ENCODE measurements at places on chromosomes 5 and 9.

GRCh38 chr9:121323449-121324151 lies 46.5 kb downstream of the STOM start:
- DNase-seq: no peak

GRCh38 chr9:81682797-81683196 lies 6.5 kb downstream of the TLE1 start:
- DNase-seq: no peak

DNA sequence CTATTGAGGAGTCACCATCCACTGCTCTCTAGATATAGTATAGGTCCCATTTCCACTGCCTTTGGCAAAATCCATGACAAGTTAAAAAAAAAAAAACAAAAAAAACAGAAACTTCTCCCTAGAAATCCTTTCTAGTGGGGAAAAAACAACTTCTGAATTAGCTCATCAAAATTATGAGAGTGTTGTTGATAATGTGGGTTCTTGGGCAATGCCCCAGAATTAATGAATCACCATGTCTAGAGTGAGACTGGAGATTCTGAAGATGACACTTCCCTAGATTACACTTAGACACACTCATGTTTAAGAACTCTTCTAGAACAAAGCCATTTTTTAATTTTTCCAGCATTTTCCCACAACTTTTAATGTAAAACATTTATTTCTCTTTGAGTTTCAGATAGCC lies 728.0 kb upstream of the C9orf72 start:
- no peak for DNase-seq

DNA sequence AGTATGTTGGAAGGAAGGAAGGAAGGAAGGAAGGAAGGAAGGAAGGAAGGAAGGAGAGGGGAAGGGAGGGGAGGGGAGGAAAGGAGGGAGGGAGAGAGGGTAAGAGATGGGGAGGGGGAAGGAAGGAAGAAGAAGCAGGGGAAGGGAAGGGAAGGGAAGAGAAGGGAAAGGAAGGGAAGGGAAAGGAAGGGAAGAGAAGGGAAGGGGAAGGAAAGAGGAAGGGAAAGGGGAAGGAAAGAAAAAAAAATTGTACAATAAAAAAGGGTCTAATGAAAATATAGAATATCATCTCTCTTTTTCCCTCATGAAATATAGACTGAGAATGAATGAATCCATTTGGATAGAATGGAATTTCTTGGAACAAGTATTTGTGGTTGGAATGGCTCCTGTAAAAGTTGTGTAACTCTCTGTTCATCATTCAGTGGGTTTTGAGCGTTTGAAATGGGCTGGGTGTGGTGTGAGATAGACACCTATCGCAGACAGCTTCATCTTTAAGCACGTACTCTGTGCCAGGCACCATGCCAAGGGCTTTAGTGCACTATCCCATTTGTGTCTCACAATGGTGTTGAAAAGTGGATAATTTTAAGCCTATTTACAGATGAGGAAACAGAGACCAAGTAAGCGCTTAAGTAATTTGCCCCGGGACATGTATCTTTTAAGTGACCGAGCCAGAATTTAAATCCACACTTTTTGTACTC lies 11.6 kb upstream of the PAPPA start:
- DNase-seq: no peak

DNA sequence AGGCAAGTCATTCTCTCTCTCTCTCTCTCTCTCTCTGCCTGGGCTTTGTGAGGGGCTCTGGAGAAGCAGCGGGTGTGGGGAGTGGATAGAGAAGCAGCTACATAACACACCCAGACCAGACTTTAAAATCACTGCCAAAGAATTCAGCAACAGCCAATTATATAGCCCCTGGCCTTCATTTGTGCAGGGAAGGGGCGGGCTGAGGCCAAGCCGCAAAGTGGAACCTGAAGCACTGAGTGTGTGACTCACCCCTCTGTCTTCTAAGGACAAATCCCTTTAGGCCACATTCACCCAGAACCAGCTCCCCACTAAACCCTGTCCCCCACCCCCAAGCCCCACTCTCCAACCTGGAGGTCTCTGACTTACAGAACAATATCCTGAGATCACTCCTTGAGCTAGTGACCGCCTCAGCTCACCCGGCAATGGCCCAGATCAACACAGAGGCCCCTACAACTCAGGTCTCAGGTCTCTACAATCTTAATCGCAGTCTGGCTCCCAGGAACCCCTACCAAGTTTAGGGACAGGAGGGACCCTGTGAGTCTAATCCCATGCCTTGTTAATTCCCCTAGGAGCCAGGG lies 6.0 kb downstream of the B4GALT1 start:
- no peak for DNase-seq

DNA sequence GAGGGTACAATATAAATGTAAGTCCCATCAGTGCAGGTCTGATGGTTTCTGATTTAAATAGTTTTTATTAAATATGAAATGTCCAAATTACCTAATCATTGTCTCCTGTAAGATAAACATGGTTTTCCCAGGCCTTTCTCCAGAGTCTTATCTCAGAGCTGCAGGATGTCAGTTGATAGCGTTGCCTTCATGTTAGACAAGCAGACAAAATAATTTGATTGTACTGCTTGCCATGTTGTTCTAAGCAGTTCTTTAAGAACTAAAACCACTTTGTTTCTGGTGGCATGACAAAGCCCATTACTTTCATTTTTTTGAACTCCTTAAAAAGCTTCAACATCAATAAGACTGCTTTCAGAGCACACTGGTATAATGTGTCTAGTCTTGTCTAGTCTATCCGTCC lies 1073.5 kb downstream of the MAT2B start:
- DNase-seq: no peak

DNA sequence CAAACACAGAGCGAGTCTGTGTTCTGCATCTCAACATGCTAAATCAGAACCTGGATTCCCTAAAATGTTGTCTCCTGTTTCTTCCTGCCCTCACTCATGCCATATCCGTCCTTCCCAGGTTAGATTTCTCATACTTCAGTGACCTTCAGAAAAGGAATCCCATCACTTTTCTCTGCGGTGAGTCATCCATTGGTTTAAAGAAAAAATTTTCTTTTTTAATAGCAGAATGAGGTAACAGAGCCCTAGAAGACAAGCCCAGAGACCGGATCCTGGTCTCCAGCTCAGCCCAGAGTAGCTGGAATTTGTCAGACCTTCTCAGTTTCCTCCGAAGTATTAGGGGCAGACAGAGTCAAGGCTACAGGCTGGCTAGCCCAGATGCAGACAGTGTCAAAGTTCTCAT lies 143.2 kb upstream of the DMRT1 start:
- DNase-seq: no peak

GRCh38 chr9:3856592-3856991 lies 330.8 kb upstream of the RFX3 start:
- DNase-seq: no peak

DNA sequence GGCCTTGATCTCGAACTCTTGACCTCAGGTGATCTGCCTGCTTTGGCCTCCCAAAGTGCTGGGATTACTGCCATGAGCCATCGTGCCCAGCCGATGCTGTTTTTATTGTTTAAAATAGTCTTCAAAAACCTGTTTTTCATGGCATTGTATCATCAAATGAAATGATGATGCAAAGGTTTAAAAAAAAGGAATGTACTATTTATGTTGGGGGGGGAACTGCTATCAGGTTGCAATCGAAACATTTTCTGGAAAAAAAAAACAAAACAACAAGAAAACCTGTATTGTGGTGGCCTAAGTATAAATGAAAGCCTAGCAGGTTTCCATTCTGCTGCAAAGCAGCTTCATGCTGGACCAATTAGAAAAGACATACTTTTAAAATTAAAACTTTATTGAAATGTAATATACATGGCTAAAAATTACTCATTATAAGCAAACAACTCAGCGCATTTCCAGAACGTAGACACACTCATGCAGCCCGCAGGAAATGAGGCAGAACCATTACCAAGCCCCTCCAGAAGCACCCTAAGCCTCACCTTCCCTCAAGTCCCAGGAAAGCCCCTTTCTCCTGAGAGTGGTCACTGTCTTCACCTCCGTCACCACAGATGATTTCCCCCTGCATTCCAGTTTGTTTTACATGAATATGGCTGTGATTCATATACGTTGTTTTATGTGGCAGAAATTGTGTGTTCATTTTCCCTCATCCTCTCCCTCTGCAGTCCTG lies 19.0 kb downstream of the GPR107 start:
- no peak for DNase-seq

DNA sequence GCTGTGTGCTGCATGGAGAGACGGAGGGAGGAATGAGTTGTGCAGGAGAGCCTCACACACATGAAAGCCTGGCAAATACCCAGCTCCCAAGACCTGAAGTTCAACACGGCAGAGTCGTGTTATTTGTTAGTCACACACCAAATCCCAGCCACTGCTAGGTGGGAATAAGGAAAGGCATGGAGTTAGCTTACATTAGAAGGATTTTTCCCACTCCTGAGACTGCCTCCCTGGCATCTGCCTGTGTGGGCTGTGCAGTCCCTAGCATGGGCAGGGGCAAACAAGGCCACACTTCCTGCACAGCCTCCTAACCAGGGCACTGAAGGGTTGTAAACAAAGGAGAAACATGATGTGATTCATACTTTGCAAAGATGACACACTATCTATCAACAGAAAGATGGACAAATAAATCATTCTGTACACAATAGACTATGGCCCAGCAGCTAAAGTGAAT lies 306.8 kb downstream of the SPOCK1 start:
- no peak for DNase-seq

GRCh38 chr5:56402266-56403220 lies 169.4 kb upstream of the ANKRD55 start:
- no peak for DNase-seq

DNA sequence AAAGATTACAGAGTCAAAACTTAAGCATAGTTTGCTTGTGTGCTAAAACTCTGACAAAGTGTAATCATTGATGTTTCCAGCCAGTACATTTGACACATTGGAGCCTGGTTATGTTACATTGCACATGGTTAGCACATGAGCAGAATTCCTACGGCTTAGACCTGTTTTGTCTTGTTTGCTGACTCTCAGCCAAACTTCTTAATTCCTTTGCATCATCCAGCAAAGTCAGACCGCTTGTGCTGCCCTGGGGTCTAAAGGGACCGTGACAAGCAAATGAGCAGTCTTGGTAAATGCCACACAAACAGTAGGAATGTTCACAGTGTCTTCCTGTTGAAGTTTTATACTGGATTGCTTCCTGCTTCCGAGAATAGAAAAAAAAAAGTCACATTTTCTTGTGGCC lies 72.0 kb upstream of the ENTREP1 start:
- DNase-seq: no peak

GRCh38 chr9:87605676-87606075 lies 108.0 kb downstream of the DAPK1 start:
- no peak for DNase-seq

DNA sequence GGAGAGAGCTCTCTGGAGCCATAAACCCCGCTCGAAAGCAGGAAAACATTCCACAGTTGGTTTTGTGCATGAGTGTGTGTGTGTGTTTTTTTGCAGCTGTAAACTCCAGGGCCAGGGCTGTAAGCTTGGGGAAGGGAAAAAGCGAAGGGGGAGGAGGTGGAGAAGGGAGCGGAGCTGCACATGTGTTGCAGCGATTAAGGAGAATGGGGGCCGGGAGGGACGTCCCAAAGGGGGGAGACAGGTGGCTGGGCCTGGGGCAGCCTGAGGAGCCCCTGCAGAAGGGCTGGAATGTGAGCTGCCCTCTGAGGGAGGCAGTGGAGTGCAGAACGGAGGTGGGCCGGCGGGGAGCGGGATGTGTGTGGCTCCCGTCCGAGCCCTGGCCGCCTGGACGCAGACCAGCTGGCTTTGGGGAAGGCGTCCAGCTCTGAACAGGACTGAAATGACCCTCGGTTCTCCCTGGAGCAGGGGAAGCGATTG lies 2.7 kb upstream of the MYMK start:
- DNase-seq: no peak

GRCh38 chr9:14731294-14731981 lies 8.9 kb upstream of the CER1 start:
- DNase-seq: no peak

GRCh38 chr5:174311121-174311520 lies 265.6 kb downstream of the NSG2 start:
- DNase-seq: no peak

DNA sequence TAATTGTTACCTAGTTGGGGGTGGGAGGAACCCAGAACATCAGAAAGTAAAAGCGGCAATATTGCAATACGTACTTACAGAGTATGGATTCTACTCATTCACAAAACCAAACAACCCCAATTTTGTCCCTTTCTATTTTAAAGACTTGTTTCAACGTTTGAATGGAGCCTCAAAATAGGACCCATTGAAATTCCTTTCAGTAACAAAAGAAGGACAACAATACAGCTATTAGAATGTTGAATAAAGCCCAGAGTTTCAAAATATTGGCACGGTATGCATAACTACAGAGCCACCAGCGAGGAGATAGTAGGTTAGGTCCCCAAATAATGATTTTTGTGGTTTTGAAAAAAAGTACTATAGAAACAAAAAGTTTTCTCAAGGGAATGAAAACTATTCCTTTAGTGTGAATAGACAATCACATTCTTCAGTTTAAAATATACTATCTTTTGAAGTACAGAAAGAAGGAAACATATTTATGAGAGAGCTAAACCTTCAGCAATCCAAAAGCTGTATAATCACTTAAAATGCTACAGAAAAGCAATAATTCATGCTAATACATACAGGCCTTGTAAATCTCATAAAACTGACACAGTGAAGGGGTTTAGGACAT lies 235.5 kb downstream of the RFX3 start:
- DNase-seq: no peak

- DNase-seq: no peak
Measured at GRCh38 chr9:123470121-123470782, 114.3 kb downstream of the CRB2 start.

DNA sequence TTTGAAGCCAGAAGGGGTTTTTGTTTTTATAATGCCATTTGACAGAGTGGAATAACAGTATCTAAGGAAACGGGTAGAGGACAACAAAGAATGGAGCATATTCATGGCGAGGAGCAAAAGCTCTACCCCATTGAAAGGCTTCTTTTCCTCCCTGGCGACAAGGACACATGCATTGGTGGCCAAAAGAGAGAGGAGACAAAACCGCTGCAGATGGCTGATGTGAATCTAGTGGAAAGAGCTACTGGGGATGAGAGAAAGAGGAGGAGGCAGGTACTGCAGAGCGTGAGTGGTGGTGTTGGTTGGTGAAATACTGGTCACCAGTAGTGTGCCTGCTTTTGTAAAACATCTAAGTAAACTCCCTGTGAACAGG lies 491 bp downstream of the APC start:
- no peak for DNase-seq

DNA sequence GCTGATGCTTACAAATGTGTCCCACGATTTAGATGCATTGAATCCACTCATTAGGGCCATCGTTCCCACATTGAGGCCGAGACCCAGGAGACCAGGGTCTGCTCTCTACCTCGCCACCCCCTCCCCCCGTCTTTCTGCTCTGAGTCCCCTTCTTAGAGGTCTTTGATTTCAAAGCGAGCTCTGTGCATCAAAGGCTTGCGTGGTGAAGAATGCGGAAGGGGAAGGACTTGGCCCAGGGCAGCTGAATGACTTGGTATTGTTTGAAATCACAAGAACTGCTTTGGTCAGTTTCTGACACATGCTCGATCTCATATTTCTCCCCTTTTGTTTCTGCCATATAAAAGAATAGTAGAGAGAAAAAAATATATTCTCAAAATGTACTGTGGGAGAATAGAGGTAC lies 78.3 kb upstream of the IRX1 start:
- no peak for DNase-seq

GRCh38 chr5:95863383-95863757 lies 40.8 kb upstream of the GLRX start:
- DNase-seq: no peak

GRCh38 chr9:88685966-88686365 lies 151.0 kb downstream of the NXNL2 start:
- DNase-seq: no peak

Measured in cortex of kidney (tissue), 1 donor.